Activated T-cell treated with anti-CD3 and anti-CD28 coated beads for 4 hours (primary cell): ENCODE measurements at places on chromosomes 6 and 20.

DNA sequence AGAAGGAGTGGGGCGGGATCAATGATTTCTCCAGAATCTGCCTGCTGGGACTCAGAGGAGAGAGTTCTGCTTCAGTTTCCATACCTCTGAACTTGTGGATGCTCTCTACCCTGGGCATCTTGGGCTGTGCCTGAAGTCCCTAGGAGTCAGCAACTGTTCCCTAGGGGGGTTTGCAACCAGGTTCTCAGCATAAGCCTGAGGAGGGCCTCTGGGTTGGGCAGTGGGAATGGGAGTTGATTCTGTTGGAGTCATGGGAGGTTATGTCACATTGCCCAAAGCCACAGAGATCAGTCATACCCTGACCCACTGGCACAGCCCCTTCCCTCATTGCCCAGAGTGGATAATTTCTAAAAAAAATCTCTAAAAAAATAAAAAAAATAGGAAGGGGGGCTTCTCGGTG is 47.4 kb downstream of the MOCS1 start:
- DNase-seq, result no peak

- DNase-seq, result no peak
Observed at GRCh38 chr6:150354754-150355571, 13.8 kb upstream of the IYD start.

DNA sequence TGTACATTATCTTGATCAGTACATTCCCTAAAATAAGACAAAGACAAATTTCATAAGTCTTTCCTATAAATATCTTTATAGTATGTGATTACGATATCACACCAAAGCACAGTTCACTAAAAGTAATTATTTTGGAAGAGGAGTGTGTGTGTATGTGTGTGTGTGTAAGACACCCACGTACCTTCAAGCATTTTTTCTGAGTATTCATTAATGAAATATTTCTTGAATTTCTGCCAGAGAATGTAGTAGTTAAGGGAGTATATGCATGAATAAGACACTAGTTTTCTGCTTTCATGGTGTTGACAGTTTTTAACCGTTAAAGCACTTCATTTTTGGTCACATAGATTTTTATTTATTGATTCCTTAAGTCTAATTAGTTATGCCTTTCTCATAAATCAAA is 36.8 kb downstream of the MANEA start:
- DNase-seq, result no peak

- no peak for DNase-seq
Observed at GRCh38 chr6:163925839-163926238, 511.3 kb downstream of the QKI start.

DNA sequence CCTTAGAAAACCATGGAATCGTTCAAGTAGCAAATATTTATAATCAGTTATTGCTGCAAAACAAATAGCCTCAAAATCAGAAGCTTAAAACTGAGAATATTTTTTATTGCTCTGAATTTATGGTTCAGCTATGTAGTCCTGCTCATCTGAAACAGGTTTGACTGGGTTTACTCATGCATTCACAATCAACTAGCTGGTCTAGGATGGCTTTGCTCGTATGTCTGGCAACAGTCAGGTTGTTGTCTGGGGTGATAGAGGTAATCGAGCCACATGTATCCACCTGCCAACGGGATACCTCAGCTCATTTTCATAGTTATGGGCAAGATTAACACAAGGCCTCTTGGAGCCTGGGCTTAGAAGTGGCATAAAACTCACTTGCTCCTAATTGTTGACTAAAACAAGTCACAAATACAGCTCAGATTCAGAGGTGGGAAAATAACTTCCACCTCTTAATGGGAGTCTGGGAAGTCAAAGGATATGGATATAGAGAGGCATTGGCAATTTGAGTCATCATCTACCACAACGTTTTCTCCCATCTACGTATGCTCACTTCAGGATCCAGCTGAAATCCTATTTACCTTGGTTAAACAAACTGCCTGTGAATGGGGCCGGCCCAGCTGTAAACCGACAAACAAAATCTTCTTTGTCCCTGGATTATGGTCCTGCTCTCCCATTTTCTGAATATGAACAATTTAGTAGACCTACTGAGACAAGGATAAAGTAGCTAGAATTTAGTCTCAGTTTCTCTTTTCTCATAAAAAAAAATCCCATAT is 54.5 kb upstream of the TENT5A start:
- DNase-seq, result no peak

DNA sequence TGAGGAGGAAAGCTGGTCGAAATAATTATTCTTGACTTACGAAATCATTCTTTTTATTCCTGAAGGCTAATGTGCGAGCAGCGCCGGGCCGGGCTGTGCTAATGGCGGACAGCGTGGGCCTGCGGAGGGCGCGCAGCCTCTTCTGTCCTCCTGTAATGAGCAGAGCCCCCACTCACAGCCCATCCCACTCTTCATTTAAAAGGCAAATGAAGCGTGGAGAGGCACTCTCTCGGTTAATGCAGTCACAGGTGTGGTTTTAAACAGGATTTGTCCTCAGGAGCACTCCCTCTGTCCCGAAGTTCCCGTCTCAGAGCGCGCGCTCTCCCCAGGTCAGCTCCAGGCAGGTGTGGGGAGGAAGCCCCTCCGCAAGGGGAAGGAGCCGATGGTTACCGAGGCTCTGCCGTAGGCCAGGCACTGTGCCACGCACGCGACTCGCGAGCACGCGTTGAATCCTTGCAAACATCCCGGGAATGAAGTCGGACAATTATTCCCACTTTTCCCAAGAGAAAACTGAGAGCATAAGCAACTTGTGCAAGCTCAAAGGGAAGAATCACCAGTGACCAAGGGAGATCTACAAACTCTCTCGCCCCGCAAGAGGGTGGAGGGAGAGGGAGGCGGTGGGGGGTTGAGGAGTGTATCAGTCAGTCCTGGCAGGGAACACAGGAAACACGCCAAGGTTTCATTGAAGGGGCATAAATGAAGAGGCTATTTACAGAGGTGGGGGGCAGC is 35.5 kb upstream of the ZFAND3 start:
- DNase-seq, result no peak

- DNase-seq, result no peak
Observed at GRCh38 chr6:41471064-41471895, 74.9 kb upstream of the FOXP4 start.

- no peak for DNase-seq
Observed at GRCh38 chr6:145498425-145498824, 236.9 kb downstream of the EPM2A start.

DNA sequence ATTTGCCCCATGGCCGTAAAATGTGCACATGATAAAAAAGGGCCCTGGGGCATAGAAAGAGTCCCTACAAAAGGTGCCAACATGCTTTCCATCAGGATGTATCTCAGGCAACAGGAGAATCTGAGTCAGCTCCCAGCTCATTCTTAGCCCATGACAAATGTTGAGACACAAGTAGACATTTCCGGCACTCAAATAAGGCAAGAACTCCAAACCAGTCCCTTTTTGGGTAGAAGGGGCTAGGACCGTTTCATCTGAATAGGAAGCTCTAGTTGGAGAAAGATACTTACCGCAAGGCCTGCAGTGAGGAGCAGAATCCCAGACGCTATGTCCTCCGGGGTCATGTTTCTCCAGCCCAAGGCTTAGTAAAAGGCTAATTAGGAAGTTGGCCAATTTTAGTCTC is 261.0 kb upstream of the RIN2 start:
- DNase-seq, result no peak

- DNase-seq, result no peak
Observed at GRCh38 chr6:44606504-44606903, 219.0 kb downstream of the CDC5L start.

- DNase-seq, result no peak
Observed at GRCh38 chr6:37077905-37078296, 72.4 kb downstream of the FGD2 start.

DNA sequence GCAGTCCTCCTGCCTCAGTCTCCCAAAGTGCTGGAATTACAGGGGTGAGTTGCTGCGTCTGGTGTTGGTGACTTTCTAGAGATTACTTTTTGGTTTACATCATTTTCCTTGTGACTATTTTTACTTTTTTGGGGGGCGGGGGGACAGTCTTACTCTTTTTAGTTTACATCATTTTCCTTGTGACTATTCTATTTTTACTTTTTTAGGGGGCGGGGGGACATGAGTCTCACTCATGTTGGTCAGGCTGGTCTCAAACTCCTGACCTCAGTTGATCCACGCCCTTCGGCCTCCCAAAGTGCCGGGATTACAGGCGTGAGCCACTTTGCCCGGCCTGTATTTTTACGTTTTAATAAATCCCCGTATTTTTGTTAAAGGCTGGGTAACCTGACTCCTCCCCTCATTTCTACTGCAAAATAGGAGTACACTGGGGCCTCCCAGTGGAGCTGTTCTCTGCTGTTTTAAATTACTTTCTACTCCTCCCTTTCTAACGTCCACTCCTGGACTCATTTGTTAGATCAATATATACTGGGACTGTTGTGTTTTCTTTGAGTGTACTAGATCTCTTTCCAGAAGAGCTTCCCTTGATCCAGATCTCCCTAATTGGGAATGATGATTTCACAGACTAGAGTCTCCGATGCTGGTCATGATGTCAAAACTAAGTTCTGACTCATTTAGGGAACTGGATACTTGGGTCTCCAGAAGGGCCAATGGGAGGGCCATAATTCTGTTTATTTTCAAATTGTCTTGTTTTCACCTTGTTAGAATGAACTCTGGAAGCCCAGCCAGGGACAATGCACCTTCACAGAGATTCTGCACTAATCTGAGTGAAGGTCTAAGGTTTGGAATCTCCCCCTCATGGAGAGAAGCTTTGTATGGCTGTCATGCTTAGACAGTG is 9.2 kb downstream of the HSPA1B start:
- DNase-seq, result no peak

DNA sequence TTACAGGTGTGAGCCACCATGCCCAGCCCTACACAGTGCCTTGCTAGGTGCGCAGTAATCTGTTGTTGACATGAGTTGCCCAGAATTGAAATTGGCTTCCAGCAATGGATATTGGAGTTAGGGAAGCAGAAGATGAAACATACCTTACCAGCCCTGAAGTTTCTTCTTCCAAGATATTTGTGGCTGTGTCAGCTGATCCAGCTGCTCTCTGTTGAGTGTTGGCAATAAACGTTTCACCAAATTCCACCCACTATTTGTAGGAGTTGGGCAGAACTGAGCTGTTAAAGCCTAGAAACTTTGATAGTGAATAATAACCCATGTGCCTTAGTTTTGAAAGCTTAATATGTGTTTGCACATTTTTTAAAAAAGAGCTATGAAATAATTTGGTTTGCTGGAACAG is 218.2 kb upstream of the SNX9 start:
- no peak for DNase-seq

GRCh38 chr6:7411328-7411727 is 21.7 kb downstream of the RIOK1 start:
- DNase-seq, result no peak

DNA sequence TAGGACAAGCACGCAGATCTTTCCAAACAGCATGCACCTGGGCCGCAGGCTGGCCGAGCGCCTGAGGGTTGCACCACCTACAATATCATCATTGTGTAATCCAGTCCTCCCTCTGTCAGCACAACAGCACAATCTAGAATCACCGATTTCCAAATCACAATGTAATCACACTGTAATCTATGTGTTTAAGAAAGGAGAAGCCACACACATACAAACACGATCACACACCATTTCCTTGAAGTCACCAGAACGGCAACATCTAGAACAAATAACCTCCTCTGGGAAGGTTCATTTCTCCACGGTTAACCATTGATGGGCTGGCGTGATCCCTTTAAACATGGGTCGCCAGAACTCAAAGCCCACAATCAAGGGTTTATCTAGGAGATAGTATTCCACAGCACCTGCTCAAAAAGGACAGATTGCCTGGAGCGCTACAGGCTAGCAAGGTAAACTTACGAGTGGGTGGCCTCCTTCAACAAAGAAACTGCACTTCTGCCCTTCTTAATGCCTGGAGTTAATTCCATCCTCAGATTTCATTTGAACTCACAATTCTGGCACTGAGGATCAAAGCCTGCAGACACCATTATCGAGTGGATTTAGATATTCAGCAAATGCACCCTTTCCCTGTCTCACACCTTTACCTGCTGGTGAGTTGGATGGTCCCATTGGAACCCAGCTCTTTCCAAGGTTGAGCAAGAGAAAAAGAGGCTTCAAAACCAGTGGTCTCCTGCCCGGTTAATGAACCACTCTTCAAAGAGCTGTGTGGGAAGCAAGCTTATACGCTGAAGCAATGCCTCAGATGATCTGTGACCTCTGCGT is 83.8 kb upstream of the FOXQ1 start:
- DNase-seq, result no peak

DNA sequence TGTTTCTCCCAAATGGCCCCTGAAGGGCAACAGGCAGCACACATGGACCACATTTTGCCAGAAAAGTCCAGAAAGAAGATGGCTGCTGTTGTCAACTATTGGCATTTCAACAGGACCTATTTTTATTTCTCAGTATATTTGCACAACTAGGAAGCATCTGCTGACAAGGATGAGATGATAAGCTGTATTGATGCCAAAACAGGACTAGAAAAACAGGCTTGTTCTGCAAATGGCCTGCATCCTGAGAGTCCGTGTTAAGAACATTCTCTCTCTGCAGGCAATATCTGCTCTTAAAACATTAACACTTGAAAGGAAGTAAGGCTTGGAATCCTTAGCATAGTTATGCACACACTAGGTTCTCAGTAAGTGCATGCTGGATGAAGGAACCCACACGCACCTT is 283.7 kb downstream of the ESR1 start:
- no peak for DNase-seq

DNA sequence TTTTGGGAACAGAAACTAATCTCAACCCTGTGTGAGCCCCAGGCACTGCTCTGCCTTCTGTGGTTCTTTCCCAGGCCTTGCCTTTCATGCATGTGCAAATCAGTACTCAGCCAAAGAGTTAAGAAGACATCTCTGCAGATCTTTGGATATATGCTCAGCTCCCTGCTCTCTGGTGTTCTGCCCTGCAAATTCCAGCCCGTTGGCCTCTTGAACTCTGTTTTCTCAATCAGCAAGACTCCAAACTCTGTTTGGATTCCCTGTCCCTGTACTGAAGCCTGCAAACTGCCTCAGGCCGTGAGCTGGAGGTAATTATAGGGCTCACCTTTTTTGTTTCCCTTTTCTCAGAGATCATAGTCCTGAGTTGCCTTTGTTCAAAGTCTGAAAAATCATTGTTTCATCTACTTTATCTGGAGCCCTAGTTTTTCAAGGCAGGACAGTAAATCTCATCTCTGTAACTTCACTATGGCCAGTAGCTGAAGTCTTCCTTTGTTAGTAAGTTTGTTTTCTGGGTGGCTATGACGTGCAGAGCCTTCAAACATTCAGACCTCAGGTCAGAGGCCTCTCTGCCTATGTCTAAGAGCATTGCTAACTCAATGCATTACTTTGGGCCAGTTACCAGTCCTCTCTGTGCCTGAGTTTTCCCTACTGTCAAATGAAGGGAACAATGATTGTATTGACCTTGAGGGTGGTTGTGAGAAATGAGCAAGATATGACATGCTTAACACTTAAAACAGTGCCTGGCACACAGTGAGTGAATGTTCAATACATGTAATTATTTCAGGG is 15.9 kb upstream of the MDFI start:
- DNase-seq, result no peak

- DNase-seq, result no peak
Observed at GRCh38 chr6:158808941-158809678, 10.1 kb downstream of the EZR start.
